Kidney (tissue), 22 donors: ENCODE measurements at places on chromosomes 7 and 10.

DNA sequence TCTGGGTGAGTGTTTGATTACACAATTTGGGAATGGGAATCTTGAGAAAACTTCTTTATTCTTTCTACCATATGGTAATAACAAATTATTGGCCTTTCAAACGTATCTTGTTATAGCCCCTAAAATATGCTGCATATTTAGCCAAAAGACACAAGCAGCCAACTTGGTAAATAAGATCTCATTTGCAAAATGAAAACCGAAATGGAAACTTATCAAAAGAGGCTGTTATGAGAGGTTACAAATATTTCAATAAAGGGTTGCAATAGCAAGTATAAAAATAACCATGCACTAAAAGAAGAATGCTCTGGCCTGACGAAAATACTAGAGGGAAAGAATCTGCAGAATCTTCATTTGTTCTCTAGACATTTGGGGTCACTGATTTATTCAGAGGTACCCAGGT is 259.5 kb upstream of the LRRN3 start:
- DNase-seq = no peak

DNA sequence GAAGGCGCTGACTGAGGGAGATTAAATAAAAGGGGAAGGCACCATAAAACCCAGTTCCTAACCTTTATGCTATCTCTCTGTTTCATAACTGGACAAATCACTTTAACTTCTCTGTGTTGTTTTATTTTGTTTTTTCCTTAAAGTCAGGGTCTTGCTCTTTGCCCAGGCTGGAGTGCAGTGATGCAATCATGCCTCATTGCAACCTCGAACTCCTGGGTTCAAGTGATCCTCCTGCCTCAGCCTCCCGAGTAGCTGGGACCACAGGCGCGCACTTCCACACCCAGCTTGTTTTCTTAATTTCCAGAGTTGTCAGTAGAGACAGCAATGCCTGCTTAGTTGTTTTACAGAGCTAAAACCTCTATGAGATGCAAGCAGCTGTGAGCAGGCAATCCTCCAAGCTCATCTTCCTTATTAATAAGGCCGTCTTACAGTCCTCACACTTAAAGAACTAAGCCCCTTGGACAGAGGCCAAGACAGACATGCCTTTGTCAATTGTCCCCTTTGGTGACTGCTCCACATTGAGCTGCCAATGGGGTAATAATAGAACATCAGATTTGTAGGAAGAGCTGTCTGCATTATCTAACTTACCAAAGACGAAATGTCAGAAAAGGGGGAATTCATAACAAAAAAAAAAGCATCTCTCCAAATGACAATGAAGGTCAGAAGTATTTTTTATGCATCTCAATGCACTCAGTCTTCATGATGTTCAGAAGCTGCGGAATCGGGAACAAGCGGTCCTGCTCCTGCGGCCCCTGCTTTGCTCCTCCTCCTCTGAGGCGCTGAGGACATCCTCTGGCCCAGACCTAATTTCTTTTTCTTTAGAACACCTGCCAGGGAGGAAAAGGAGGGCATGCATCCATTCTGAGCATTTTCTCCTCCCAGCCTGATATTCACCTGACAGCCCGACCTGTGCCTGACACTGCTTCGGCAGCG is 62.7 kb upstream of the RNF32 start:
- no peak for DNase-seq

GRCh38 chr10:17652585-17652984 is 8.6 kb downstream of the STAM start:
- DNase-seq = no peak

DNA sequence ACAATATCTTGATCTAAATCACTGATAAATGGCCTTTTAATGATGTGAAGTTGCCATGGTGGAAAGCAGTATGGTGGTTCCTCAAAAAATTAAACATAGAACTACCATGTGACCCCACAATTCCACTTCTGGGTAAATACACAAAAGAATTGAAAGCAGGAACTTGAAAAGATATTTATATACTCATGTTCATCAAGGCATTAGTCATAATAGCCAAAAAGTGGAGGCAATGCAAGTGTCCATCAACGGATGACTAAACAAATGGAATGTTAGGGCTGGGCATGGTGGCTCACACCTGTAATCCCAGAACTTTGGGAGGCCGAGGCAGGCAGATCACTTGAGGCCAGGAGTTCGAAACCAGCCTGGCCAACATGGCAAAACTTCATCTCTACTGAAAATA is 2.0 kb upstream of the DNAJC12 start:
- DNase-seq = no peak

- no peak for DNase-seq
These were observed 171.5 kb upstream of the SP4 start for GRCh38 chr7:21256310-21256877.

GRCh38 chr7:29921404-29922010 is 68.1 kb downstream of the SCRN1 start:
- DNase-seq = no peak

DNA sequence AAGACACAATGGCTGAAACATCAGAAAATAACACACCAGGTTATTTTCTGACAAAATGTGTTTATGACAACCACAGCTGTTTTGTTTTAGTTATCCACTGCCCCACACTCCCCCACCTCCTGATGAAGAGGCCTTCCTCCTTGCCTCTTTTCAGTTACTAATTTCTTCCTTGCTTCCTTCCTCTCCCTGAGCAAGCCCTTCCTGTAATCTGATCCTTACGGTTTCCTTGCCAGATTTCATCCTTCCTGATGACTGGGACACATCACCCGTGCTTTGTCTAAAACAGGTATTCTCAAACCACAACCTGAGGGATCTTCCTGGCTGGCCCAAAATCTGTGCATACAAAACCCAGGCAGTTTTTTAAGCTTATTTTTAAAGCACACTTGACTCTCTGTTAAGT is 39.4 kb downstream of the CHST15 start:
- no peak for DNase-seq
